ENCODE measurements at places on chromosomes 7 and 10.

DNA sequence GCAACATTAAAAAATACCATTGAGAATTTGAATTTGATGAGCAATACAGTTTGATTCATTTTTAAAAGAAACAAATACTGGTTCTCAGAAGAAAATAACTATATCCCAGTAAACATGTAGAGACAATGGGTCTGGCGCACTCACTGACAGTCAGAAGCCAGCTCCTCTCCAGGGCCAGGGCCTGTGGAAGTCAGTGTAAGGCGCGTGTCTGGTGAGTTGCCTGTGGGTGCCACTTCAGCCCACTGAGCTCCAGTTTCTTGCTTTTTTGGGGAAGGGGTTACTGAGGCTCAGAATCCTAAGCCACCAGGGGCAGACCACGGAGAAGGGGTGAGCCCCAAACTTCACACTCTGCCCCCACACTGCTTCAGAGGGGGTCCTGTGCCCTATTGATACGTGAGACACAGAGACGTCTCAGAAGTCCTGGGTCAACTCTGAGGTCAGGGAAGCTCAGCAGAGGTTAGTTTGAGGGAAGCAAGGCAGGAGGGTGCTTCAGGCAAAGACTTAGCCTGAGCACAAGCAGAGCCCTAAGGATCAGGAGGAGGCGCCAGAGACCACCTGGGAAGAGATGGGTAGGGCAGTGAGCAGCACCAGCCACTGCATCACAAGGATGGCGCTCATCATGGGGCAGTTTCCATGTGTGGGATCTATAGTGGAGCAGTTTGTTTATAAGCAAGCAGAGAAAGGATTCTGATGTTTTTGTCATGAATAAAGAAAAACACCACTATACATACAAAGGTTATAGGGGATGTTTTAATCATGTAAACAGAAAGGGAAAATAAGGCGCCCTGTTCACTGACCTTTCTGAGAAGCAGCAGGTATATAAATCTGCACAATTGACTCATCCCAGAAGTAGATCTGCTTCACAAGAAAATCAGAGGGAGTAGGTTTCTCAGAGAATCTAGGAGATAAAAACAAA lies 95.7 kb downstream of the PKD1L1 start:
- DNase-seq: no peak

- DNase-seq: no peak
Measured at GRCh38 chr7:133051719-133052400, 30.0 kb downstream of the CHCHD3 start.

GRCh38 chr7:43010061-43010460 lies 77.9 kb downstream of the MRPL32 start:
- no peak for DNase-seq

DNA sequence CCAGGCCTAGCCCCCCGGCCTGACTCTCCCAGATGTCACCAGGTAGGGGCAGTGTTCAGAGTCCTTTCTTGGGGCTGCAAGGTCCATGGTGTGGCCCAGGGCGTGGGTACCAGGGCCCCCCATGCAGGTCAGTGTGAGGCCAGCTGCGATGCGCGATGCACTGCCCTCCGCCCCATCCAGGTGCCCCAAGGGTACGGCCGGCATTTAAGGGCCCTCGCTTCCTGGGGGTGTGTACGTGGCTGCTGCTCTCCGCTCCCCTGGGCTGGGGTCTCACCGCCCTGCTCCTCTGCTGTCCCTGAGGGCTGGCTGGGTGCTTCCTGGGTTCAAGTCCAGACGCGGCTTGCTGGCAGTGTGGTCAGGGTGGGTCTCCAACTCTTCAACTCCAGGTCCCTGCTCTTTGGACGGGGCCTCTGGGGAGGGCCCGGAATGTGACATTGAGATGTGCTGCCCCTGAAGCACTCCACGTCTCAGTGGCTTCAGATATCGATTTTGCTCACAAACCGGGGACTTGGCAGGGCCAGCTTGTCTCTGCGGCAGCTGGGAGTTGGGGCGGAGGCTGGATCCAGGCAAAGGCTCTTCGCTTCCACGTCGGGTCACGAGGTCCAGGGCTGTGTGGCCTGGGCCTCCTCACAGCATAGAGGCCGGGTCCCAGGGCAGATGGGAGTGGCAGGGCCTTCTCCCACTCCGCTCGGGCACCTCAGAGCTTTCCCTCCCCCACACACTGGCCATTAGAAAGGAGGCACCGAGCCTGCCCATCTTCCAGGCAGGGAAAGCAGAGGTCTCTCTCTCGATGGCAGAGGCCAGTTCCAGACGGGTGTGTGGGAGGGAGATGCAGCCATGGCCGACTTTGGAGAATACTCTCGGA lies 93.2 kb downstream of the UNCX start:
- DNase-seq: no peak

GRCh38 chr10:119310806-119311205 lies 103.4 kb downstream of the GRK5 start:
- DNase-seq: no peak

- DNase-seq: no peak
Measured at GRCh38 chr7:141014125-141014523, 628 bp downstream of the MRPS33 start.

- DNase-seq: no peak
Measured at GRCh38 chr10:113313048-113313602, 239.7 kb upstream of the HABP2 start.

DNA sequence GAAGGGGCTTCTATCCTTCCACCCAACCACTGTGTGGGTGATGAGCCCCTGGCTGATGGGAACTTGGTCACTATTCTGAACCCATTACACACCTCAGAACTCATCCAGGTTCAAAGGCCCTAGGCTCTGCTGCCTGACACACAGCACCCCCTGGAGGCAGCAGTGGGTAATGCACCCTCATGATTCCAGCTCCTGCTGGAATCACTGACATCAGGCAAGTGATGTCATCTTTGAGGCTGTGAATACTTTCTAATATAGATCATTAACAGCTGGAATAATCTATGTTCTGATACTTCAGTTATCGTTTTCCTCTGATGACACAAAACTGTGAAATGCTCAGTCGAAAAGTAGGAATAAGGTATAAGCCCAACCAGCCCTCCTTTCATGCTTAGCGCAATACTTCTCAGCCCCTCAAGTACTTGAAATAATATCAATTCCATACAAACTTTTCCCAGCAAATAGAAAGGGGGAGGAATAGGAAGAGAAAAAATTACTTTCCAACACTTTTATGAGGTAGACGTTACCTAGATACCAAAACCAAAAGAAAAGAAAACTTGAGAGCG lies 7.5 kb upstream of the RBP3 start:
- peak; percentile 78 for DNase-seq

- no peak for DNase-seq
Measured at GRCh38 chr10:62185919-62186692, 82.5 kb downstream of the RTKN2 start.

GRCh38 chr10:95275726-95276366 lies 15.0 kb downstream of the PDLIM1 start:
- DNase-seq: no peak

DNA sequence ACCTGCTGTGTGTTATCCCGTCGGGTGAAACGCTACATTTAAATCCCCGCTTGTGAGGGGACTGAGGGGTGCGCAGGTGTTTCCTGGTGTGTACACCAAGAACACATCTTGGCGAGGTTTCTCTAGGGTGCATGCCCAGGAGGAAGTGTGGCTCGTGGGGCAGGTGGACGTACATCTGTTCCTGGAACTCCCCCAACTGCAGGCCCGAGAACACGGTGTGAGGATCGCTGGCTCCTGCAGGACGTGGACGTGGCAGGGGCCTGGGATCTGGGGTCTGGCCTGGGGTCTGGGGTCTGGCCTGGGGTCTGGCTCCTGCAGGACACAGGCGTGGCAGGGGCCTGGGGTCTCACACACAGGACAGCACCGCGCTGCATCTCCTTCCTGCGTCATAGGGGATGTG lies 10.1 kb downstream of the KNDC1 start:
- no peak for DNase-seq

DNA sequence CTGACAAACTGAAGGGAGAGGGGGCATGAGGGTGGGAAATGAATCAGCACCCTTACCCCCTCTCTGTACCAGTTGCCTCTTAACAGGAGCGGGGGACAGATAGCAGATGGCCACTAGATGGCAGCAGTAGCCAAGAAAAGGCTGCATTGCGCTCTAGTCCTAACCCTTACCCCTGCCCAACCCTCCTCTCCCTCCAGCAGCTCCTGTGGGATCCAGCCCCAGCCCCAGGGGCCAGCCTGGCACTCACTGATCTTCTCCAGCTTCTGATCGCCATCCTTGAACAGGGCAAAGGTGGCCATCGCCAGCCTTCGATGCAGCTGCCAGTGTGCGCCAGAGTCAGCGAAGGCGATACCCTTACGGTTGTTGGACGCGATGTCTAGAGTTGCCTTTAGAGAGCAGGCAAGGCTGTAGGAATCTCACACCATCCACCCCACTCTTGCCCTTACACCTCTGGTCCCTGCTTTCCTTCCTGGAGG lies 2.2 kb downstream of the CYP17A1 start:
- DNase-seq: peak; percentile 78

- no peak for DNase-seq
Measured at GRCh38 chr7:22647451-22648257, 79.3 kb upstream of the IL6 start.

DNA sequence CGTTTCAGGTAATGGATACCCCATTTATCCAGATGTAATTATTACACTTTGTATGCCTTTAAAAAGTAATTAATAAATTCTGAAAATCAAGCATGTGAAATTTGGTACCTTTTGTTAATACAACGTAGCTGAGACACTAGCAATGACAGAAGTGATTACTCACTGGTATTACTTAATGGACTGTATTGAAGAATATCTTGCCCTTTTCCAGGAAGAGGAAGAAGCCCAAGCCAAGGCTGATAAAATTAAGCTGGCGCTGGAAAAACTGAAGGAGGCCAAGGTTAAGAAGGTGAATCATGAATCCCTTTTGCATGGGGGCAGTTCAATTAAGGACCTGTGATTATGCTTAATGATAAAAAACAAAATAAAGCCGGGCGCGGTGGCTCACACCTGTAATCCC lies 64.8 kb downstream of the APBB1IP start:
- DNase-seq: no peak

- DNase-seq: no peak
Measured at GRCh38 chr7:106552645-106553445, 108.1 kb downstream of the CCDC71L start.

- no peak for DNase-seq
Measured at GRCh38 chr7:101725921-101726320, 91.5 kb upstream of the CUX1 start.

- DNase-seq: no peak
Measured at GRCh38 chr10:76915316-76915715, 722.3 kb downstream of the KCNMA1 start.

DNA sequence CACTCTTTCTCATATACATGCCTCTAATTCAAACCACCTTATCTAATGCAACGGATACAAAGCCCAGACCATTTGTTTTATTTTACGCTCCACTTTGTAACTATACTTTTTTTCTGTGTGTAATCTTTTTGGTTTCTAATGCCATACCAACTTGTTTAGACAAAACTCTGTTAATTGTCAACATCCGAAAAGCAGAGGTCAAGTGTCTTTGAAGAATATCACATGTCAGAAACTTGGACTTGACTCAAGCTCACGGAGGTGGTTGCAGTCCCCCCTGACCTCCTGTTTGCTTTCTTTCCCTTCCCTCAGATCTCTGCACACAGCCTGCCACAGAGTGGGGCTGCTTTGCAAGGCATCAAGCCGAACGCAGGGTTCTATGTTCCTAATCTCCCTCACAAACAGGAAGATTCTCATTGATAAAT lies 698.9 kb downstream of the PARD3 start:
- no peak for DNase-seq

GRCh38 chr7:125516194-125516593 lies 586.6 kb upstream of the POT1 start:
- DNase-seq: no peak

DNA sequence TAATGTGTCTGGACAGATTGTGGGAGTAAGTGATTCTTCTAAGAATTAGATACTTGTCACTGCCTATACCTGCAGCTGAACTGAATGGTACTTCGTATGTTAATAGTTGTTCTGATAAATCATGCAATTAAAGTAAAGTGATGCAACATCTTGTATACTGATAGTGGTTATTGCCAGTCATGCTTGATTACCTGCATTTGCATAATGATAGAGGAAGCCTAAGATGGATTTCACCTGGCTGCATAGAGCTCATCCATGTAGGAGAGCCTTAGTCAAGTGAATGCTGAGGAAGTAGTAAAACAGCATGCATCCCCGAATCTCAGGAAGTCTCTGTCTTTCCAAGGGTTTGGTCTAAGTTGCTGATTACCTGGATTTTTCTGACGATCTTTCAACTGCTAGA lies 64.2 kb upstream of the CAPZA2 start:
- DNase-seq: no peak

- no peak for DNase-seq
Measured at GRCh38 chr10:133388973-133389818, 4.8 kb upstream of the MTG1 start.

DNA sequence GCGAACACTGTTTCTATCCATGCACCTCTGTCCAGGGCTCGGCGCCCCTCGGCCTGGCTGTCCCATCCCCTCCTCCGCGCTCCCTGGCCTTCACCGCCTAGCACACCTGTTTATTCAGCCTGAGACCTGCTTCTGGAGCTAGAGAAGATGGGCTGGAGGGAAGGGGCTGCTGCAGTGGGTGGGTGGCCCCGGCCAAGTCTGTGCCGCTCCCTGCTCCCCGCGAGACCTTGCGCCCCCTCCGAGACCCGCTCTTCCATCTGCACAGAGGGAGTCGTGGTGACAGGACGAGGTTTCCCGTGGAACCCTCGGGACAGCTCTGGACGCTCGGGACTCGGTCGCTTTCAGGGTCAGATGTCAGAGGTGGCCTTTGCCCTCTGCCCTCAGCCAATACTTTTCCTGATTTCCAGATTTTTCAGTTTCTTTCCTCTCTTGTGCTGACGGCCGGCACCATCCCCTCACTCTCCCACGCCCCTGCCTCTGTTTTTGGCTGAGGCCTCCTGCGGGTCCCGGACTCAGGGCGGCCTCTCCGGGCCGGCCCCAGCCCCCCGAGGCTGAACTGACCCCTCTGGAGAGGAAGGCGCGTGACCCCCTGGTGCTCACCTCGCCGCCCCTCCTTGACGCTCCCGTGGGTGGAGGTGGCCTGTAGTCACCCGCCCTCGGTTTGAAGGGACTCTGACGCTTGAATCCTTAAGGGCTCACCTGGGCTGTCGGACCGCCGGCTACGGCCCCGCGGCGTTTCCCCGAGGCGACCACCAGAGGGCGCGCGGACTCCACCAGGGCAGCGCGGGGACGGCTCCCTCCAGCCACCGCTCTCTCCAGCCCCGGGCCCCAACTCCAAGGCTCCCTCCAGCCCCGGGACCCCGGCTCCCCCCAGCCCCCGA lies 15.6 kb downstream of the SHH start:
- peak; percentile 50 for DNase-seq

DNA sequence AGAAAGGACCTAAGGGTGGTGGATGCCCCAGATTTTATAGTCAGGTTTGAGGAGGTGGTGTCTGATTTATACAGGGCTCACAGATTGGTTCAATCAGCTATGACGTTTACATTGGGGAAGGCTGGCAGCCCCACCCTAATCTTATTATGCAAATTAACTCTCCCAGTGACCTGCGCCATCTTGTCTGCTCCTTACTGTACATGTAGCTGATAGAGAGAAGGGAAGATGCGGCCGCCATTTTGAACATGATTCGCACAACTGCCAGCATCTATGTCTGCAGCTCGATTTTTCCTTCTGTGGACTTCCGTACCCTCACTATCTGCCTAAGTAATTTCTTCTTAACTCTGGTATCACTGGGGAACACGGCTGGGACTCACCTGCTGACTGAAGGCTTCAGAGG lies 619.0 kb upstream of the DPP6 start:
- DNase-seq: no peak

GRCh38 chr7:129144834-129145668 lies 544 bp downstream of the TSPAN33 start:
- DNase-seq: no peak
